ENCODE measurements at places on chromosomes 13 and 19.

DNA sequence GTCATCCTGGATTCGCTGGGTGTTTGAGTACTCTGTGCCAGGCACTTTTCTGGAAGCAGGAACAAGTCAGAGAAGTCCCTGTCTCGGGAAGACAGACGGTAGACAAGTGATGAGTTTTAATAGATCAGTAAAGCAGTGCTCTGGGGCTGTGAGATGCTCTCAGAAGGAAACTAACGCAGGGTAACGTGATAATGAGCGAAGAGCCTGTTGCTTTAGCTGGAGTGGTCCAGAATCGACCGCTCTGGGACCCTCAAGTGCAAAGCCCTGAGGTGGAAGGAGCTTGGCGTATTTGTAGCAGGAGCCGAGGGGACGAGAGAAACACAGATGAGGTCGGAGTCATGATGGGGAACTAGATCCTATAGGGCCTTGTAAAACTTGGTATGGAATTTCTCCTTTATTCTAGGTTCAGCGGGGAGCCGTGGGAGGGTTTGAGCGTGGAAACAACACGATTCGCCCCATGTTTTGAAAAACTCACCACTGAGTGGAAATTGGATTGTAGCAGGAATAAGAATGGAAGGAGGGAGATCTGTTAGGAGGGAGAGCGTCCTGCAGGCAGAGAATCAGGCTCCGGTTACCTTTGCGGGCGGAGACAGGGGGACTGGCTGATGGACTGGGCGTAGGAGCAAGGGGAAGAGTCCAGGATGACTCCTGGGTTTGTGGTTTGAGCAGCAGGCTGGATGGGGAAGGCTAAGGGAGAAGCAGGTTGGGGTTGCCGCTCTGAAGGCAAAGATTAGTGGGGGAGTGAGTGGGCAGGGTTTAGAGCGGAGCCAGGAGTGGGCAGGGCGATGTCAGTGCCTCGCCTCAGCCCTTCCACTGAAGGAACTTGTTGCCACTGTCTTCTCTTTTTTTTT lies 763 bp downstream of the POLD1 start:
- no peak for DNase-seq

DNA sequence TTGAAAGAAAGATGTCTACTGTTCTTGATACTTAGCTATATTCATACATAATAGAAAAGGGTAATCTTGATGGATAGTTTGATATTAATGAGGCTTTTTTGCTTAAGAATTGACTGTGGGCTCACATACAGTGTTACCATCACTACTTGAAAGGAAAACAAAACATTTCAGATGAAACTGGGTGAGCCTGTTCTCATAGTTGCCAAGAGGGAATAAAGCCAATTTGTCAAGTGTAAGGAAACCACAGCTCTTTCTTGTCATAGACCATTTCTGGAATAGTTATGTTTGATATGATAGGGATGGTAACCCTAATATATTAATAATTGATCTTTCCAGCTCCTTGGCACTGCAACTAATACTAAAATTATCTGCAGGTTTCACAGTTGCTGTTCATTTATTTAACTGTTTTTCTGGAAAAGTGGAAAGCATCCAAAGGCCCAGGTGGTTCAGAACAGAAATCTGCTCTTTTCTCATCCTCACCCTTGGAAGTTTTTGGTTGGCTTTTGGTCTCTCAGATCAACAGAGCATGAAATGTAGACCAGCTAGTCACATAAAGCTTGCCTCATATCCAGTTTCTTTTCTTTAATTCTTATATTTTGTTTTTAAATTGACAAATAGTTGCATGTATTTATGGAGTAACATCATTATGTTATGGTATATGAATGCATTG lies 43.2 kb downstream of the ARHGEF7 start:
- DNase-seq, result no peak

- no peak for DNase-seq
Measured at GRCh38 chr13:44007451-44007850, 127.7 kb downstream of the LACC1 start.

- no peak for DNase-seq
Measured at GRCh38 chr13:86653009-86653408, 853.8 kb upstream of the SLITRK6 start.

DNA sequence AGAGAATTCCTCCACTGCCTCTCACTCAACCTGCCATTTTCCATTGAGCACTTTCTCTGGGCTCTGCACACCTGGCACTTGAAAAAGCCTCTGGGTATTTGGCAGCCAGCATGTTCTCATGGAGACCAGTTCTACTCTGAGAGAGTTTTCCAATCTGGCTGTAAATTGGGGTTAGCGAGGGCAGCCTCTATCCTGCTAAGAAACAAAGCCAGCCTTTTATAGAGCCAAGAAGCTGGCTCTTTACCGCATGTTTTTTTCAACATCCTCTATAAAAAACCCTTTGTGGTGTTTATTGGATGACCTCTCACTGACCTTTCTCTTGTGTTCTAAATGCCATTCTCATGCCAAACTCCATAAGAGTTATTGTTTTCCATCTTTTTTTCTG lies 52.6 kb upstream of the RCBTB2 start:
- DNase-seq, result no peak

GRCh38 chr19:475360-475759 lies 14.5 kb upstream of the SHC2 start:
- no peak for DNase-seq

DNA sequence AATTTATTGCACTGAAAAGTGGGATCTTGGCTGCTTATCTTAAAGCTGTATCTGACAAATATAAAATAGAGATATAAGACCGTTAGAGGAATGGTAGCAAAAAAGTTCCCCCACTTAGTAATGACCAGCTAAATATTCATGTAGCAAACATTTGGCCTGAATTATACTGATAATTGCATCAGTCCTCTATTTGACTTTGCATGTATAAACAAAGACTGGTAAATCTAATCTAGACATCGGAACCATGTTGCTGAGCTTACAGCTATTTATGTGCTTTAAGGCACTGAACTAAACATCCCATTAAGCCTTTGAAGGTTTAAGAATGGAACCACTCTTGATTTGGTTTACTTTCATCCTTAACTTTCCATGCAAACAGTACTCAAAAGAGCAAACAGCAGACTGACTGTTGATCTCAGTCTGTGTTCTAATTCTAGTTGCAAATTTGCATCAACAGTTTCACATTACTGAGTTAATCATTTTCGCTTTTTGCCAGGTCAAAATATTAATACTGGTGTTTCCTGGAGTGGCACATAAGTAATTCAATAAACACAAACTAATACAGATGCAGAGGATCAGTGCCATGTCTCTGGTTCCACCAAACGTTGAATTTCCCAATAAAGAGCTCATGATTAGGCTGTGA lies 203.5 kb upstream of the HTR2A start:
- no peak for DNase-seq

DNA sequence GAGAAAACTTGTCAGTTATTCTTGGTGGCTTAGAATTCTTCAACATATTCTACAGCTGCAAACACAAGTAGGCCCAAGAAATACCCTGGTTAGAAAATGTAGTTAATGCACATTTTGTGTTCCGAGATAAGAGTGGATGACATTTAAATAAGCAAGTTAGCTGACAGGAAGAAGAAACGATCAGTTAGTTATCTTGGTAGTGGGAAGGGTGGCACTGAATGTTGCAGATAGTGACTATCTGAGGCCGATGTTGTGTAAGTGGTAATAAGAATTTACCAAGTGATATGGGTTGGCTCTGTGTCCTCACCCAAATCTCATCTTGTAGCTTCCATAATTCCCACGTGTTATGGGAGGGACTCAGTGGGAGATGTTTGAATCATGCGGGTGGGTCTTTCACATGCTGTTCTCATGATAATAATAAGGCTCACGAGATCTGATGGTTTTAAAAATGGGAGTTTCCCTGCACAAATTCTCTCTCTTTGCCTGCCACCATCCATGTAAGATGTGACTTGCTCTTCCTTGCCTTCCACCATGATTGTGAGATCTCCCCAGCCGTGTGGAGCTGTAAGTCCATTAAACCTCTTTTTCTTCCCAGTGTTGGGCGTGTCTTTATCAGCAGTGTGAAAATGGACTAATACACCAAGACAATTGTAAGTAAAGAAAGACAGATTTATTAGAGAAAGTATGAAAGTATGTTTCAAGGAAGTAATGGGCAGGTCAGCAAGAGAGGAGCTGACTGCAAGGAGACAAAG lies 10.9 kb upstream of the AKAP11 start:
- DNase-seq, result peak; percentile 22

GRCh38 chr13:28411831-28412353 lies 83.0 kb downstream of the FLT1 start:
- no peak for DNase-seq

DNA sequence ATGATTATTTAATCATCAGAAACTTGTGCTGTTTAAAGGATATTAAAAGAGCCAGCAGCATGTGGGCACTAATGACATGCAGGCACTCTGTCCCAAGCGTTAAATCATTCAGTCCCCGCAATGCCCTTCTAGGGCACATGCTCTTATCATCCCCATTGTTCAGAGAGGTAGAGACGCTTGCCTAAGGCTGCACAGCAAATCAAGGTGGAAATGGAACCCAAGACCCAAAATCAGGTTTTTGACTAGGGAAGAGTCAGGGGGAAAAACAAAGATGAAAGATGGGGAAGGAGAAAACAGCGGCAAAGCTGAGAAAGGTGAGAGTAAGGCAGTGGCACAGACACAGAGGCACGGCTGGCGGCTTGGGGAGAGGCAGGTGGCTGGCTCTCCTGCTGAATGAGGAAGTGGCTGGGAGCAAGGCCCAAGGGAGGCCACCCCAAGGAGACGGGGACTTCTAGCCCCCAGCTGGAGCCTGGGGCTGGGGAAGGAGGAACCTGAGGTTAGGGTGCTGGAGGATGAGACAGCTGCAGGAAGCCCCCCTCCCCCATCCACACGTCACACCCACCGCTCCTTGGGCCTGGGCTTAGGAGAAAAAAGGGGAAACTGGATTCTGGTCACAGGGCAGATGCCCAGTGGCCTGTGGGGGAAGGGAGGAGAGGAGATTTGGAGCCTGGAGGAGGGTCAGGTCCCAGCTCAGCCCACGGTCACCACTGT lies 1.0 kb upstream of the TYROBP start:
- no peak for DNase-seq

DNA sequence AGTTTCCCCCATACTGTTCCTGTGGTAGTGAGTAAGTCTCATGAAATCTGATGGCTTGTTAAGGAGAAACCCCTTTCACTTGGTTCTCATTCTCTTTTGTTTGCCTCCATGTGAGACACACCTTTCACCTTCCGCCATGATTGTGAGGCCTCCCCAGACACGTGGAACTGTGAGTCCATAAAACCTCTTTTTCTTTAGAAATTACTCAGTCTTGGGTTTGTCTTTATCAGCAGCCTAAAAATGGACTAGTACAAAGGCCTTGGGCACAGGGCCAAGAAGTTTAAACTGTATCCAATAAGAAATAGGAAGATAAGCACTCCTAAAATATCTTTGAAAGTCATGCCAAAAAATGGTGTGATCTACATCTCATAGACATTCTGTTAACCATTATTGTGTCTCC lies 176.9 kb downstream of the TBC1D4 start:
- peak; percentile 72 for DNase-seq

GRCh38 chr19:55275851-55276719 lies 3.8 kb downstream of the HSPBP1 start:
- DNase-seq, result no peak

- DNase-seq, result no peak
Measured at GRCh38 chr19:17770613-17771012, 19.3 kb downstream of the FCHO1 start.

- no peak for DNase-seq
Measured at GRCh38 chr13:74017301-74018061, 116.7 kb downstream of the KLF12 start.

GRCh38 chr19:29965492-29965891 lies 23.5 kb downstream of the URI1 start:
- no peak for DNase-seq

DNA sequence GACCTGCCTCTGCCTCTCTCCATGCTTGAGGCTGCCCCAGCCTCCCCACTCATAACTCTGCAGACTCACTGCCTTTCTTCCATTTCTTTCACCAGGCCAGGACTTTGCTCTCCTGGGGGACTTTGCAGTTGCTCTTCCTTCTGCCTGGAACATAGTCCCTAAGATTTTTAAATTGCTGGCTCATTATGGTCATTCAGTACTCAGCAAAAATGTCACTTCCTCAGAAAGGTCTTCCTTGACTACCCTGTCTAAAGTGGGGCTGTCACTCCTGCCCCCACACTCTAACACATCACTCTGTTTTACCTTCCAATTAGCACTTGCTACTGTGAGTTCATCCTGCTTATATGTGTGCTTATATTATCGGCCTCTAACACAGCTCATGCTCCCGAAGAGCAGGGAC lies 618.2 kb downstream of the UQCRFS1 start:
- DNase-seq, result no peak

DNA sequence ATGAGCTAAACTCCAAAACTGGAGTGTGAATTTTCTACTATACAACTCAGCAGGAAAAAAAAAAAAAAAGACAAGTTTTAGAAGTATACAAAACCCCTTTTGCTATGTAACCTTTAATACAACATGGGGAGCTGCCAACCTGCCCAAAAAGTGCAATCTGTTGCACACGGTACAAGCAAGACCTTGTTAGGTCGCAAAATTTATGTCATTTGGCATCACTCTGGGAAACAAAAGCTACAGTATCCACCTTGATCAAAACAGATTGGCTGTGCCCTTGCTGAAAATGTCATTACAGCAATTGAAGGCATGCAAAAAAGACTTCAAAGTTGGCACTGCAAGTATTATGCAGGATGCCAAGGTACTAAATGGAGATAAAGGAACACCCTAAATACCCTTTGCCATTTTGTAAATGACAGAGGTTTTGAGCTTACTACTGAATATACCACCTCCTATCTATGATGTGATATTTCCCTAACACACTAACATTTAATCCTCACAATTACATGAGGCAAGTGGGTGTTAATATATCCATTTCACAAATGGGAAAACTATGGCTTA lies 150.1 kb downstream of the TBC1D4 start:
- no peak for DNase-seq

DNA sequence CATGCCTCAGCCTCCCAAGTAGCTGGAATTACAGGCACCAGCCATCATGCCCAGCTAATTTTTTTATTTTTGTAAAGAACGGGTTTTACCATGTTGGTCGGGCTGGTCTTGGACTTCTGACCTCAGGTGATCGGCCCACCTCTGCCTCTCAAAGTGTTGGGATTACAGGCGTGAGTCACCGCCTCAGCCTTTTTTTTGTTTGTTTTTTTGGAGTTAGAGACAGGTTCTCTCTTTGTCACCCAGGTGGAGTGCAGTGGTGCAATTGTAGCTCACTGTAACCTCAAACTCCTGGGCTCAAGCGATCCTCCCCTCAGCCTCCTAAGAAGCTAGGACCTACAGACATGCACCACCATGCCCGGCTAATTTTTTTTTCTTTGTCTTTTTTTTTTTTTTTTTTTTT lies 15.6 kb upstream of the NOTCH3 start:
- DNase-seq, result no peak
